ENCODE measurements at places on chromosomes 6 and 20.

DNA sequence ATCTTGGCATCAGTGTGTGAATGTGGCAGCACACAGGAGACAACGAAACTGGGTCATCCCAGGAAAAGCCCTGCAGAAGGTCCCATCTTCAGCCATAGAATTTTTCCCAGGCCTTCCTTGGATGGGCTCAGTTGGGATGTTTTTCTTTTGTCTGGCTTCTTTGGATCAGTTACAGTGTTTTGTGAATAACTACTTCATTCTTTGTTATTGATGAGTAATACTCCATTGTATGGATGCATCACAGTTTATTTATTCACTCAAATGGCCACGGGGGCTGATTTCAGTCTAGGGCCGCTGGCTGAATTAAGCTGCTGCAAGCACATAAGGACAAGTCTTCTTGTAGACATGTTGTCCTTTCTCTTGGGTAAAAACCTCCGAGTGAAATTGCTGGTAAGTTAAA lies 81.3 kb upstream of the CD93 start:
- DNase-seq, result no peak

GRCh38 chr6:25692472-25692871 lies 40.5 kb downstream of the SCGN start:
- no peak for DNase-seq

- DNase-seq, result no peak
Observed at GRCh38 chr20:20887593-20888265, 175.3 kb upstream of the RALGAPA2 start.

GRCh38 chr6:107305391-107305790 lies 154.0 kb downstream of the PDSS2 start:
- DNase-seq, result no peak

DNA sequence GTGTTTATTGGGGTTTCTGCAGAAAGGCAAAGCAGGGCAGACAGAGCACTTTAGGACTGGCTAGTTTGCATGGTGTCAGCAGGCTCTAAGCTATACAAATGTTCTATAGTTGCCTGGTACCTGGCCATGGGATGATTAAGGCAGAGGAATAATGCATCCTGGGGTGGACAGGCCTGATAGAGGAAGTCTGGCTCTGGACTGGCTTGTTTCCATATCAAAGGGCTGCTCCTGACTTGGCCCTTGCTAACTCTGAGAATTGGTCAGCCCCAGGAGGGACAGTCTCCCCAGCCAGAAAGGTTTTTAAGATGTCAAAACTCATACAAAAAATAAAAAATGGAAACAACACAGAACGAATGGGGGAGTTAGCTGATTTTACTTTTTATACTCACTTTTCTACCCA lies 136.9 kb downstream of the TBC1D7 start:
- DNase-seq, result no peak

DNA sequence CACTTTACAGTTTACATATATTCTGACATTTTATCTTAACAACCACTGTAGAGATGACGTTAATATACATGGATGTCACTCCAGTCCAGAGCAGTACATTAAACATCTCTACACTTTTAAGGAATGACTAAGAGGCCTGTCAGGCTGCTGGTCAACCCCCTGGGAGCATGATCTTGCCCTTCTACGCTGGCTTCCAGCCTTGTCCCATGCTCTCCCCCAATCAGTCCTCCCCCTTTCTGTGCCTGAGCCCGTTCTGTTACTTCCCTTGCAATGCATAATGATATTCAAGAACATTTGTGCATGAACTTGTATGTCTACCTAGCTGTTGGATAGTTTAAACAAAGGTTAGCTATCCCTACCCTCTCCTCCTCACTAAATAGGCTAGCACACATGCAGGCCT lies 40.5 kb upstream of the PLCB4 start:
- no peak for DNase-seq

GRCh38 chr20:20274821-20275220 lies 93.1 kb upstream of the INSM1 start:
- no peak for DNase-seq

- DNase-seq, result no peak
Observed at GRCh38 chr6:157164972-157165371, 158.3 kb downstream of the TMEM242 start.

- DNase-seq, result no peak
Observed at GRCh38 chr6:151341476-151342195, 49.7 kb downstream of the ZBTB2 start.

DNA sequence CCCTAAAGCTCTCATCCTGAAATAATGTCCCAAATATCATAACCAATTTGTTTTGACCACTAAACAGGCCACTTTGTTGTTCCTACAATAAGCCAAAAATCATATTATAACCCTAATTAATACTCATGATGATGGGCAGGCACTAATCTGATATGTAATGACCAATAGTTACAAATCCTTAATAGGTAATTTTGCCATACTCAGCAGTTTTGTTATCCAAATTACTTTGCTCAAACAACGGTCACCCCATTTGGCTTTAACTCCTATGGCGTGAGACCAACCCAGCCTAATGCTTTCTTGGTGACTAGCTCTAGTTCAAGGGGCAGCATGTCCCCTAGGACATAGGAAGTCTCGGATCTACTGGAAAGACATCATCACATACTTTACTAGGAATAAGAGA lies 123.2 kb upstream of the ID4 start:
- no peak for DNase-seq

GRCh38 chr6:73943411-73943810 lies 247.4 kb downstream of the CD109 start:
- DNase-seq, result no peak

GRCh38 chr6:3961581-3962215 lies 112.5 kb downstream of the FAM50B start:
- DNase-seq, result no peak

GRCh38 chr20:44004306-44004915 lies 89.8 kb downstream of the TOX2 start:
- DNase-seq, result no peak

DNA sequence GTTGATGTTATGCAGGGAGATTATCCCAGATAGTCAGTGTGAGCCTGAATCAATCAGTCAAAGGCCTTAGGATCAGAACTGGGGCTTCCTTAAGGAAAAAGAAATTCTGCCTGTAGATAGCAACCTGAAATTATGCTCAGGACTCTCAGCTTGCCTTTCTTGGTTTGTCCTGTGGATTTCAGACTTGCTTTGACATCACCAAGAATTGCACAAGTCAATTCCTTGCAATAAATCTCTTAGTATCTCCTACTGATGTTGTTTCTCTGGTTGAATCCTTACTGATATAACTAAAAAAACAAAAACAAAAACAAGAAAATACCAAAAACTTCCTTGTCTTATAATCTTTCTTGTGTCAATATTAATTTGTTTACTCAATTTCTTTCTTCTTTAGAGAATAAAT lies 258.9 kb upstream of the TCF21 start:
- no peak for DNase-seq

- DNase-seq, result no peak
Observed at GRCh38 chr20:45780159-45780558, 11.5 kb downstream of the WFDC3 start.

DNA sequence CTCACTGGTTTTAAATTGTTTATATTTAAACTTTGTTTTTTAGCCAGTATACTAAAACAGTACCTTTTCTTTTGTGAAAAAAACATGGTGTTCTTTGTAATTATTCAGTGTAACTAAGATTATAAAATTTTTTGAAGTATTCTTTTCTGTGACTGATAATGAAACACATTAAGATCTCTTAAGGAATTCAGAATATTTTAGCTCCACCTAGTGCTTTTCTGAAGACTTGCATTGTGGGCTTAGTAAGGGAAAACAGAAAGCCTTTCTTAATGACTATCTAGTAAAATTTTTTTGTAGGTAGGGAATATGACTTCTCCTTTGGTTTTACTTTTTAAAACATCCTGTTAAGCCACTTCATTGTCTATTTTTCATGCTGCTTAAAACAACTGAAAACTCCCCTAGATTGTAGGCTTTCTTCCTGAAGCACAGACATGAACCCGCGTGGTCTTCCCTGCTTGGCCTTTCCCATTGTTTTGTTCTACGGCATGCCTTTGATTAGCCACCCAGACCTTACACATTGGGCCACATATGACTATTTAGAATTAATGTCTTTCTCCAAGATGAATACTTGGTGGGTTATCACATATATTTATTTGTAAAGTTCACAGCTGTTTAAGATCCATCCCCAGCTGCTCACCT lies 72.1 kb downstream of the AFDN start:
- DNase-seq, result no peak

DNA sequence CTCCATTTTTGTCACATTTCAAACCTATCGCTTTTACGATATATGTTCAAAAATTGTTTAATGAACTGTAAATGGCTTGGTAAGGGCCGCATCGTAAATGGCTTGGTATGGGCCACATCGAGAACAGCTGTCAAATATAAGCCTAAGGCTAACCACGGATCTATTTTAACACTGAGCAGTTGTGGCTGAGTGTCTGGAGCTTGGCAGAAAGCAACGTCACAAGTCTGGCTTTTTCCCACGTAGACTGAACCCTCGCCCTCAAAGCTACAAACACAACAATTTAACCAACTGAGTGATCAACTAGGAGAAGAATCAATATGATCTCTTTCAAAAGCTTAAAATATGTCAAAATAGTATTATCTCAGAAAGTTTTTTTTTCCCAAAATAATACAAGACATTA lies 71.4 kb upstream of the PRSS16 start:
- no peak for DNase-seq

DNA sequence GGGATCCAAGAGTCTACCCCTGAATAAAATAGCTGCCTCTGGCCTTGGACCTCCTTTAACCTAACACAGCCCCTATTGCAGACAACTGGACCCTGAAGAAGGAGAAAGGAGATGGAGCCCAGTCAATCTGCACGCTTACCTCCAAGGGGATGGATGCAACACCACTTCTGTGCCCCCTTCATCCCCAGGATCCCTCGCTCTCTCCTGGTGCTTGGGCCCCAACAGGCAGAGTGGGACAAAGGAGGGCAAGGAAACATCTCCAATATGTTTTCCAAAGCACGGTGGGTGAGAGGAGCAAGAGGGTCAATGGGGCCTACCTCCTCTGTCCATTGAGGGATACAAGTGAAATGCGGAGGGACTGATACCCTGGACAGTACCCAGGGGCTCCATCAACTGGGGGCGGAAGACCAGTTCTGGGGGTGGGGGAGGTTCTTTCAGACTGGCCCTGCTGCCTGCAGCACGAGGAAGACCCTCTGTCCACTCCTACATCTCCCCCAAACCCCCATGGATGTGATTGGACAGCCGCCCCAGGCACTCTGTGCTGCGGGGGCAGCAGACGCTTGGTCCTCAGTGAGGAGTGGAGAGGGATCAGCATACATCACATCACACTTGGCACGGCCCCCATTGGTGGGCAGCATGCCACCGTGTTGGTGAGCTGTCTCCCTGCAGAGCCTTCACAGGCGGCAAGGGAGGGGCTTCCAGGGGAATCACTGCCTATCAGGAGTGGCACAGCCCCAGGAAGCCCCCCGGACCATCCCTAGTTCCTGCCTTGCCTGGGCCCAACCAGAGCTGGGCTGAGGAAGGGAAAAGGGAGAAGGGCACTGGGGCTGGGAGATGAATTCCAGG lies 70.6 kb downstream of the MRPL14 start:
- DNase-seq, result no peak

- no peak for DNase-seq
Observed at GRCh38 chr6:119066517-119066916, 11.9 kb downstream of the FAM184A start.

DNA sequence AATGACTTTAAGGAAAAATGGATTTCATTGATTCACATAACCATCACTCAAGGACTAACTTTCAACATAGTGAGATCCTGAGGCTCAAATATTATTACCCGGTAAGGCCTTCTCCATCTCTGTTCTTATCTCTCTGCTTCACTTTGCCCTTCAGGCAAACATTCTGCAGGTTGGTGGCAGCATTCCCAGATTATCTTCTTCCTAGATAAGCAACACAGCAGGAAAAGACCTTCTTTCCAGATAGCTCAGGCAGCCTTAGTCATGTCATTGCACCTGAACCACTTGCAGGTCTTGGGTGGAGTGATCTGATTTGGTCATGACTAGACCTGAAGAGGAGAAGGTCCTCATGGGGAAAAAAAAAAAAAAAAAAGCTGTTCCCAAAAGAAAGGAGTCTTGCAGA lies 5.3 kb upstream of the HIVEP2 start:
- DNase-seq, result no peak

DNA sequence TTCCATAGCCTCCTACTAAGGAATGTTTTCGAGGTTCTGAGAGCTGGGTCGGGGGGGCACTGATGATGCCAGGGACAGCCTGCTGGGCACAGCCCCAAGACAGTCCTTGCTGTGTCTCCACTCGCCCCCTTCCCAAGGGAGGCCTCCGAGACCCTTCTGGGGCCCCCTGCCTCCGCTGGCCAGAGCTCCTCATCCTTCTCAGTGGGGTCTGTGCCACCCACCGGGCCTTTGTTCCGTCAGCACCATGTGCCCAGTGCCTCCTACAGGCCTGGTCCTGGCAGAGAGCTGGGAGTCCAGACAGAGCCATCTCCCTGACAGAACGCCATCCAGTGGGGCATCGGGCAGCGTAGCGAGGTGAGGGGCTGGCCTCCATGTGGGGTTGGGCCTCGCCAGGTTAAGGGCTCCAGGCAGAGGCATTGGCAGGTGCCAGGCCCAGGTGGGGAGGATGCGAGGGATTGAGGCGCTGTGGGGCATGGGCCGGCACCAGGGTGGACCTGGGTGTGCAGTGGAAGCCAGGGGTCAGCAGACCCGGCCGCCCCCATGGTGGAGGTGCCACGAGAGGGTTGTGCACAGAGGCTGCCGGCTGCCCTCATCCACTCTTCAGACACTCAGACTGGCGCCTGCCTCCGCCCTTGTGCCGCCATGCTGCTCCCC lies 13.3 kb downstream of the RBM38 start:
- no peak for DNase-seq

- no peak for DNase-seq
Observed at GRCh38 chr6:118982575-118982911, 47.6 kb upstream of the MCM9 start.

GRCh38 chr6:70680396-70680795 lies 12.7 kb downstream of the SMAP1 start:
- DNase-seq, result no peak

GRCh38 chr6:30160008-30160784 lies 815 bp downstream of the TRIM10 start:
- DNase-seq, result no peak

DNA sequence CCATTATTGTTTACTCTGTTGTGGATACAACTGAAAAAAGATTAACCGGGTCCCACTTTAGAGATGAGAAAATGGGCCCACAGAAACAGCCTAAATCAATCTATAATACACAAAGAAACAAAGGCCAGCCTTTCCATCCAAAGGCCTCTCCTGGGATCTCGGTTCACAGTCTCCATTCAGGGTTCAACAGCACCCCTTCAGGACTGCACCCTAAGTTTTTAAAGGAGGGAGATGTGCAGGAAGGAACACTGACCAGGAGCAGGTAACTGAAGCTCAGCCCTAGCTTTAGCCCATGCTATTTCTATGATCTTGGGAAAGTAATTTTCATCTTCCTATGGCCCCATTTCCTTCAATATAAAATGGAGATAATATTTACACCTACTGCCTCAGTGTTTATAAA lies 147.7 kb downstream of the BTBD9 start:
- DNase-seq, result no peak

GRCh38 chr6:14092838-14093789 lies 24.5 kb upstream of the CD83 start:
- DNase-seq, result no peak

DNA sequence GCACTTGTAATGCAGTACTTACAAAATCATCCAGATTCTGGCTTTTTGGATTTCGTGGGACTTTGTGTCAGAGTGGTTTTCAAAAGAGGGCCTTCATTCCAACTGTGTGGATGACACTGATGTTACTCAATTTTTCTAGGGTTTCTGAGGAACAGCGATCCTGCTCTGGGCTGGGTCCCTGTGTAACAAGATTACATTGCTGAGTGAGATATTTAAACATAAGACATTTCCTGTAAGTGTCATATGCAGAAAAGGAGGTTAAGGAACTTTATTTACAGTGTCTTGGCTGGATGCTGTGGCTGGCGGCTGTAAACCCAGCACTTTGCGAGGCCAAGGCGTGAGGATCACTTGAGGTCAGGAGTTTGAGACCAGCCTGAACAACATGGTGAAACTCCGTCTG lies 6.7 kb downstream of the ZFAND3 start:
- no peak for DNase-seq
